ENCODE measurements at places on chromosomes 5 and 9.

- no peak for DNase-seq
Observed at GRCh38 chr9:114518599-114519022, 13.3 kb upstream of the WHRN start.

- DNase-seq = no peak
Observed at GRCh38 chr5:118208031-118208453, 780.3 kb downstream of the DTWD2 start.

DNA sequence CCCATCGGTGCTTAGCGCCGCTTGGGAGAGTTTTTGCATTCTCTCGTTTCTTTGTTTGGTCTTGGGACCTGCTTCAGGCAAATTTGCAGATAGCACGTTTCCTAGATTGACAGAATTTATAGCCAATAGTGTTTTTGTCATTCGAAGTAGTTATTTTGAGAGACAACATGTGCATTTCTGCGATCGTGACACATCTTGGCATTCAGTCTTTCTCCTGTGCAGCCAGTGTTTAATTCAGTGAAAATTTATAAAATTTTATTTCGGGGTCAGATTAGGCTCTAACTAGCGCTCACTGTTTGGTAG lies 830 bp downstream of the PRRC1 start:
- DNase-seq = peak; percentile 41

- DNase-seq = no peak
Observed at GRCh38 chr5:83015676-83016075, 61.5 kb downstream of the TMEM167A start.

GRCh38 chr5:27403243-27403882 lies 365.0 kb upstream of the CDH9 start:
- no peak for DNase-seq

GRCh38 chr9:137645211-137645610 lies 26.4 kb downstream of the EHMT1 start:
- DNase-seq = no peak

GRCh38 chr9:27542508-27542907 lies 12.9 kb upstream of the MOB3B start:
- DNase-seq = no peak

DNA sequence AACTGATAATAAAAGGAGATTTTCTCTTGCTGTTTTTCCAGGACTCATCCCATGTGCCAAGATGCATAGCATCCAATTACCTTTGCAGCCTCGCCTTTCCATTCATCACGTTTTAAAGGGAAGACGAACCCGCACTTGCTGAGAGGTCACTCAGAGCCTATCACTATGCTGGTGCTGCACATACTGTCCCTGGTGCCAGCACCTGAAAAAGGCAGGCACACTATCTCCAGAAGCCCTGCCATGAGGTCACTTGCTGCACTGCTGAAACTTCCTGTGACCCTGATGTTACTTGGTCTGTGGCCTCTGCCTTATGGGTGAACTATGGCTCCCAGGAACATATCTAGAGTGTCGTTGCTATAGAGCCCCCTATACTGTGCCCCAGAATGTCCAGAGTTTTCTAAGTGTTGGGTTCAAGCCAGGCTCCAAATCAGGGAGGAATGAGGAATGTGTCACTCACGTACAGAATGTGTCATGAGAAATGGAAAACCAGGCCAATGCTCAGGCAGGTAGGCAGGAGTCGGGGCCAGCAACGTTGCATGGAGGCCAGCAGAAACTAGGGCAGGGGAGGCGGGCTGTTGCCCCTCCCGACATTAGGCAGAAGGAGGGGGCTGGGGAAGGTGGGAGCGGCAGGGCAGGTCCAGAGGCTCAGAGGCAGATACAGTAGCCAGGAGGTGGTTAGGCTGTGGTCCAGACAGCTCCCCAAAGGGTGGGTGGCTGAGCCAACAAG lies 262.1 kb downstream of the CRB2 start:
- DNase-seq = no peak

DNA sequence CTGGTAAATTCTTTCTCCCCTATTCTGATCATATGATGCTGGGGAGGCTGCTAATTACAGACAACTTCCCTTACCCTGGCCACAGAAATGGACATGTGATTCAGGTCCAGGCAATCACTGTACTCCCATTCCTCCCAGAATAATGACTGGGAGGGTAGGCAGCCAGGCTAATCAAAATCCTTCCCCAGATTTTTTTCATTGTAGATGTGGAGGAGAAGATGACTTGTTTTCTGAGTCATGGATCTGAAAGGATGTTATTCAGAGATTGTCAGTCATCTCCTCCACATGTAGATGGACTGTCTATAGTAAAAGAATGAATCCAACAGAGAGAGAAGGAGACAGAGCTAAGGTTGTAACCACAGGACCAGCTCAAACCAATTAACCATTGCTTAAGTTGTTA lies 123.9 kb upstream of the PUM3 start:
- DNase-seq = no peak

GRCh38 chr9:108983885-108984284 lies 29.4 kb downstream of the CTNNAL1 start:
- DNase-seq = no peak

DNA sequence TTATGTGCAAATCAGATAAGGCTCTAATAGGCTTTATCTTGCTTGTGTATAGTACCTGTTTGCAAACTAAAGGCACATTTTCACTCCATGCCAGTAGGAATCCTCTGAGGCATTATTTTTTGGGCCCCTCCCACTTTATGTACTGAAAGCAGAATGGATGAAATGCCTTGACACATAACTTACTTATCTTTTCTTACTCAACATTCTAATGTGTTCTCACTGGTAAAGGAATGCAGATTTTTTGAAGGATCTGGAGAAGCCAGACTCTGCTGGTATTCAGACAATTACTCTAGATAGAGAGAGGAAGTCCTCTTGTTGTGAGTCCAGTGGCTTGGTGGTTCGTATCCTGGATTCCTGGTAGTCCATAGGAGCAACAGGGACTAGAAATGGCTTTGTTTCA lies 336.7 kb downstream of the CCDC171 start:
- no peak for DNase-seq

- DNase-seq = no peak
Observed at GRCh38 chr9:99351647-99352046, 129.6 kb downstream of the SEC61B start.

DNA sequence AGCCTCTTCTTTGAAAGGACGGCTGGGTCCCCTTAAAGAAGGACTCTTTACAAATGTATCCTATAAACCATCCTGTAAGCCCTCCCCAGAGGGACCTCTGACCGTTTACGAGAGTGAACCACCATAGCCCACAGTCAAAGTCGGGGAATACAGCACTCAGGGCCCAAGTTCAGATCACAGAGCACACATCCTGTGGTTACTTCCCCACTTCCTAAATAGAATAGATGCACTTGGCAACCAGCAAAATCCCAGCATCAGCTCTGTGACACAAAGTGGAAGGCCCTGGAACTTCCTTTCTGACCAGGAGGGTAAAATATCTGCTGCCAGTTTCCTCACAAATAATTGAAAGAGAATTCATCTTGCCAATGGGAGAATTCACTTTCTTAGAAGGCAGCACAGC lies 6.9 kb upstream of the IGFBPL1 start:
- DNase-seq = no peak

GRCh38 chr9:119722384-119722783 lies 353.1 kb upstream of the BRINP1 start:
- no peak for DNase-seq

- DNase-seq = no peak
Observed at GRCh38 chr5:134584662-134585061, 48.0 kb downstream of the SAR1B start.

DNA sequence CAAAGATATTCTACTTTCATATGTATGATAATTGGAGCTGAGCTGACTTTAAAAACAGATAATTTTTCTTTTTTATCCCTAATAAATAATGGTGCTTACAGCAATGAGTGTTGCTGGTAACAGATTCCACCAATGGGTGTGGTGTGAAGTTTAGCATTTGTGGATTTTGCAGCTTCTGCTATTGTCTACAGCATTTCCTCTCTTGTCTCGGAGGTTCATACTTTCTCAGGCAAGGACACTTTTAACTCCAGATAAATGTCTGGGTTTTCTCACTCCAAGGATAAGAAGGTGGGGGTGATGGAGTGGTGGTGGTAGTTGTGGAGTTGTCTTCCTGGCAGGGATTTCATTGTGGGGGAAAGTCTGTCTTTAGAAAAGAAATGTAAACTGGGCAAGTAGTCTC lies 120.0 kb upstream of the CDKN2B start:
- no peak for DNase-seq

GRCh38 chr5:115859378-115859777 lies 17.6 kb downstream of the AP3S1 start:
- no peak for DNase-seq

GRCh38 chr9:122364117-122364782 lies 6.6 kb upstream of the PTGS1 start:
- no peak for DNase-seq

- DNase-seq = no peak
Observed at GRCh38 chr5:75886706-75887105, 169.5 kb upstream of the POC5 start.

GRCh38 chr9:89022902-89023301 lies 31.6 kb downstream of the S1PR3 start:
- no peak for DNase-seq

DNA sequence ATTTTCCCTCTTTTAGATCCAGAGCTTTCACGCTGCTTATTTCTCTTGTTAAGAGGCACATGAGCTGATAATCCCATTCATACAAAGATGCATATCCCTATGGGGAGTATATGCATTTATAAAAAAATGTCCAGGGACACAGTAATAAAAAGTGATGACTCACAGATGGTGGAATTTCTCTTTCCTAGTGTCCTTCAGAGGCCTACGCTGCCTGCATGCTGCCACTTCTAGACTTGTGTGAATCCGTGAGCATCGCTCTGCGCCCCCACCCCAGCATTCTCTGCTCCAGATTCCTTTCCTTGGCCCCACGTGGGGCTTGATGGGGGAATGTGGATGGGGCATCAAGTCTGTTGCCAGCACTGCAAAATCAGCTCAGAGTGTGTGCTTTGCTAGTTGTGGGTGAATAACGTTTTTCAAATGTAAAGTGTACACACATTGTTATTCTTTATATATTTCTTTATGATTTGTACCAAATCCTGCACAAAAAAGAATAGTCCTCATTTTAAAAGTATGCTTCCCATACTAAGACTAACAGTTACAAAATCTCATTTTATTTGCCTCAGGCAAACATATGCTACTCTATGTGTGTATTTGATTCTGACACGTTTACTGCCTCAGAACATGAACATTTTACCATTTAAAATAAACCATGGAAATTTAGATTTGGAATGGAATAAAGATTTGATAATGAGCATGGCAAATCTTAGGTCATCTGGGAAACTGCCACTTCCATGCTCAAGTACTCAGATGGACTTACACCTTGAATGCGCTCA lies 22.4 kb upstream of the RASGRF2 start:
- no peak for DNase-seq

DNA sequence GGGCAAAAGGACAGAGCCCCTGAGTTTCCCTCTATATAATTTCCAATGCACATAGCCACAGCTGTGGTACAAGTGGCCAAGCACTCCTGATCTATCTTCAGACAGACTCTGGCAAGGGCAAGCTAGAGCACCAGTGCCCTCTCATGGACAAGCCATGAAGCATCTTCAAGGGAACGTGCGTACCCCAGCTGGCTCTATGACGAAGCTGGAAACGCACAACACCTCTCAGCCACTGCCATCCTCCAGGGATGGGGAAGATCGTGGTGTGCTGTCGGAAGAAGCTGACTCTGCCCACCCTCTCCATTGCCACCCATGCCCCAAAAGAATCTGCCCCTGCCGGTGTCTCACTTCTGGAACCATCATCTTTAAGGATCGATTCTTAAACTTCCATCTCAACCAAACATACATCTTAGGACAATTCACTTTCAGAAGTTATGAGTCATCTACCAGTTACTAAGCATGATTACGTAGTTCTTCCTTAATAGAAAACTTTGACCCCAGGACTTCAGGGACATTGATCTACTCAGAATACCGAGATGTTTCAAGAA lies 482.9 kb downstream of the AGTPBP1 start:
- DNase-seq = no peak

DNA sequence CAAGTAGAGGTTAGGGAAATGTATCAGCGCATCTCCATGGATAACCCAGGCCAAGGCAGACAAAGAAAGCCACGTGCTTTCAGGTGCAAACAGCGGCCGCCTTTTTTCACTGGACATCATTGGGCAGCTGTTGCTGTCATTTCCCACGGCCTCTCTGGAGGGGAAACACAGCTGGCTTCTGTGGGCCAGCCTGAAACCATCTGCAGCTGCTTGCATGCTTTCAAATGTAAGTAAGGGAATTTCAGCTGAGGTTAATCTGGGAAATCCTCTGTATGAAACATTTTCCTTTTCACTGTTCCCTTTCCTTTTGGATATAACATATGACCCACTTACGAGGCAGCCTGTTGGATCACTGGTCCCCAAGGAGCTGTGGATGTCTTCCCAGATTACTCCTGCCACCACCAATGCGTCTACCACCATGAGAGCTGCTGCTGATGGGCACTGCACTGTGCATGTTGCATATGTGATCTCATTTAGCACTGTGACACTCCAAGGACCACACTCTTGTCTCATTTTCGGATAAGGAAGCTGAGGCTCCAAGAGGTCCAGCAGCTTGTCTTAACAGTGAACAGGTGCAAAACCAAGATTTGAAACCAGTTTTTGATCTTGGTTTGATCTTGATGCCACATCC lies 106.3 kb downstream of the C9orf152 start:
- DNase-seq = no peak

DNA sequence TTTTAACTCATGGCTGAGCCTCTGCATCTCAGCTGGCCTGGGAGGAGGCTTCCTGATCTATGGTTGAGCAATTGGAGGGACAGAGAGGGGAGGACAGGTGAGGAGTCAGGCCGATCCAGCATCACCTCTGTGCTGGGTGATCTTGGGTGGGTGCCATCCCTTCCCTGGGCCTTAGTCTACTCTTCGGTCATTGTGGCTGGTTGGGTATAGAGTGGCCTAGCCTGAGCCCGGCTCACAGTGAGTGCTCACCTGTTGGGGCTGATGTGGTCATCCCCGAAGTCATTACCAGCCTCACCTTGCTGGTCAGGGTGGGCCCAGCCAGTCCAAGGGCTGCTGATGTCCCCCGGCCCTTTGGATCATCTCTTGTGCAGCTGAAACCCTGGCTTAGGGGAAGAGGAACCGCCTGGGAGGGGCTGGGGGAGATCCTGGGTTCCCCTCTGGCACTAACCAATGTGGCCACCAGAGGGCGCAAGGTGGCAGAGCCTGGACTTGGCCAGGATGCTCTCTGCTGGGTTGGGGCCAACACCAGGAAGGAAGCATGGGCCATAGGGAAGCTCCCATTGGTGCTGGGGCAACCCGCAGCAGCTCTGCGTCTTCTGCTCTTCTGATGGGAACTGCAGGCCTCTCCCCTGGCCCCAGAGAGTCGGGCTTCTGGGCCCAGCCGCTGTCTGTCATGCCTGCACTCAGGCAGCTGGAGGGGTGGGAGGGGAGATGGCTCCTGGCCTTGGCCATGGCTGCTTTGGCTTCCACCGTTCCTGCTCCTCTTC lies 17.3 kb upstream of the ODF2 start:
- peak; percentile 57 for DNase-seq

All from central memory CD4-positive, alpha-beta T cell (primary cell).